ENCODE measurements at places on chromosomes 2 and 18.

- H3K4me1 ChIP-seq = no peaks in the 10 kb centered on the region
- H3K36me3 ChIP-seq = no peaks in the 10 kb centered on the region
- no peaks in the 10 kb centered on the region for H3K27me3 ChIP-seq
- no peak for DNase-seq
Measured at GRCh38 chr2:85524336-85524908, 14.5 kb upstream of the MAT2A start.

DNA sequence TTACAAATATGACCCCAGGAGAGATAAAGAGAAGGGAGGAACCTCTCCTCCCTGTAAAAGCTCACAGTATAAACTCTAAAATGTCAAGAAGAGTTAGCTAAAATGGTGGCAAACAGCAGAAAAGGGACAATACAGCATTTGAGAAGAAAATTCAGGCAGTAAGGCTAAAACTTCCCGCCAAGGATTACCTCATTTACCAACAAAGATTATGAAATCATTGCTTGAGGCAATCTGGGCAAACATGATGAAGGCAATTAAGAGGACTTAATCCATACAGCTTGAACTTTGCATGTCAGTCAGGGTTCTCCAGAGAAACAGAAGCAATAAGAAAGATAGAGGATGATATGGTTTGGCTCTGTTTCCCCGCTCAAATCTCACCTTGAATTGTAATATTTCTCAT is 81.4 kb downstream of the CMPK2 start:
- no peaks in the 10 kb centered on the region for H3K4me1 ChIP-seq
- no peaks in the 10 kb centered on the region for H3K36me3 ChIP-seq
- no peak overlapping the region for H3K4me3 ChIP-seq
- no peak overlapping the region for H3K27ac ChIP-seq
- no peaks in the 10 kb centered on the region for H3K27me3 ChIP-seq
- DNase-seq = no peak

DNA sequence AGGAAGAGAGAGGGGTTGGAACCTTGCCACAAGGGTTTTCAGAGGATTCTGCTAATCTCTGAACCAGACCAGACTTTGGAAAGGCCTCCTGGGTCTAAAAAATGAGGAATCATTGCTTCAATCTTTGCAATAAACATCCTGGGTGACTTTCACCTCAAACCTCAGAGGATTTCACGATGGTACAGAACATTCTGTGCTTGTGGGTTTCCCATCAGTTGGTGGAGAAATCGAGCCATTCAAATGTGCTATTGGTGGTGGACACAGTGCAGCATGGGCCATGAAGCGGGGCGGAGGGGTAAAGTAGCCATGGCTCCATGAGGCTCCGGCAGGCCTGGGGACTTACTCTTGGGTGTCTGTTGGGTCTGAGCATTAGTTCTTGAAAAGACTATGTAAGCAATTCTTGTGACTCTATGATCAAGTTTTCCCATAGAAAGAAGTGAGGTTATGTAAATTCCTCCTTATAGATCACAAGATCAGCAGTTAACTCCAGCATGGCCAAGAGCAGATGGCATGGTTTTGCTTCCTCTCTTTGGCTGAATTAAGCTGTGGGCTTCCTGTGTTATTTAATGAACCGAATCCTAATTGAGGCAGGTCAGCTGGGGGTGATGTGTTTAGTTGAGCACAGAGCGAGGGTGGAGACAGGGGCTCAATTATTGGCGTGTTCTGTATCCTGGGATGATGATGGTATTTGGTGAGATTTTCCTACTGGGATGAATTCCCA is 1.9 kb upstream of the IL1R2 start:
- H3K4me3 ChIP-seq = no peak overlapping the region
- H3K4me1 ChIP-seq = no peaks in the 10 kb centered on the region

DNA sequence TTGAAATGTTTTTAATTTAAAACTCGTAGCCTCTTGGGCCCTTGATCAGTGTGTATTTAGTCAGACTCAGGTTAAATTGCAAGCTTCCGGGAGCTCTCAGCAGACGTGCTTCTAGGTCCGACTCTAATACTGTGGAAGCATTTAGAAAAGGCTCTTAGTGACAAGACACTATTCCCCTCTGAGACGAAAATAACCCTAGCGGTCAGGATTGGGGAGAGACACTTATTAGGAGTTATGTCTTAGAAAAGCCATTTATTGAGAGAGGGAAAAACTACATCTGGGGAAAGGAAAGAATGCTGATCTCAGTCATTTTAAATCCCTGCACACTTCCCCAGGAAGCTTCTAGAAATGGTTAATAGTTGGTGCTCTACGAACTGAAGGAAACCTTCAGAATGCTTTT is 110.5 kb upstream of the NCK2 start:
- no peak overlapping the region for H3K27ac ChIP-seq
- DNase-seq = no peak
- no peaks in the 10 kb centered on the region for H3K4me1 ChIP-seq
- no peak overlapping the region for H3K4me3 ChIP-seq
- H3K27me3 ChIP-seq = no peaks in the 10 kb centered on the region

Measured in effector memory CD4-positive, alpha-beta T cell (primary cell).